ENCODE measurements at places on chromosomes 7 and 10.

DNA sequence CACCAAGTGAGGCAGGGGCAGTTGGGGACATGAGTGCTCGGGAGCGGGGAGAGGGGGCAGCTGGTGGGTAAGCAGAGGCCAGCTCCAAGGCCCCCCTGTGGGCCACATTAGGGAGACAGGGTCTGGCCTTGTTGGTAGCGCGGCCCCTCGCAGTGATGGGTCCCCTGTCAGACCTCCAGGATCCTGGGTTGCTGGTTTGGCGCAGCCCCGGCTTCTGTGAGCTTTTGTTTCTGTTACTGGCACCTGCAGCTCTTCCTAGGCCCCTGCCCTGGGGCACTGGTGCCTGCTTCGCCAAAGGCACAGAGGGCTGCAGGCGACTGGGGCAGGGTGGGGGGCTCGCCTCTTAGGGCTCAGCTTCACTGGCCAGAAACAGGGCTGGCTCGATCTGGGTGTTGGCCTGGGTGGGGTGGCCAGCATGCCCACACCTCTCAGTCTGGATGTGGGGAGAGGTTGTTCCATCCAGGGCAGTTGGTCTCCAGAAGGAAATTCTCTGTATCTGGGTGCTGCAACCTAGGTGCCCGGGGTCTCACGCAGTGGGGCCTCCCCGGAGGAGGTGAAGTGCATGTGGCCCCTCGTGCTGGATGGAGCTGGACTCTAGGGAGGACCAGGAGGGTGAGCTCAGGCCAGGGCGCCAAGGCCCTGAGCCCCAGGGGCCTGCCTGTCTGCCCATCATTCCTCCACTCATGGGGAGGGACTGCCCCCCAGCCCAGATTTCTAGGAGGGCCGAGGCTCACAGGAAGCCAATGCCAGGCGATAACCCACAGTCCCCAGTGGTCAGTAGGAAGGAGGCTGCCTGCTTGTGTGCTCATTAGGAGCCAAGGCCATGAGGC is 138.6 kb downstream of the LHPP start:
- DNase-seq, result no peak

- DNase-seq, result no peak
Observed at GRCh38 chr10:50593523-50594376, 30.0 kb downstream of the SGMS1 start.

DNA sequence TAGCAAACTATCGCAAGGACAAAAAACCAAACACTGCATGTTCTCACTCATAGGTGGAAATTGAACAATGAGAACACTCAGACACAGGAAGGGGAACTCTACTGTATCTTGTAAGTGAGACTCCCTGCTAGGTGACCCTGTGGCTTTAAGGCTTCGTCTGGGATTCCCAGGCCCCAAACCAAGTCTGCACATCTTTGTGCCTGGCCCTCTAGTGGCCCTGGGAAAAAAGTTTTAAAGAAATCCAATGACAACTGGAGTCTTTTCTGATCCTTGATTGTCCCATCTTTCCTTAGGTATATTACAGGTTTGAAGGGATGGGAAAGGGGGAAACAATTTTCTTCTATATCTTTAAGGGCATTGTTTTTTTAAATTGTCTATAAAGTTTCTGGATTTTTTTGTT is 10.6 kb upstream of the LIPM start:
- DNase-seq, result no peak

- no peak for DNase-seq
Observed at GRCh38 chr10:33237736-33238624, 96.5 kb downstream of the NRP1 start.

DNA sequence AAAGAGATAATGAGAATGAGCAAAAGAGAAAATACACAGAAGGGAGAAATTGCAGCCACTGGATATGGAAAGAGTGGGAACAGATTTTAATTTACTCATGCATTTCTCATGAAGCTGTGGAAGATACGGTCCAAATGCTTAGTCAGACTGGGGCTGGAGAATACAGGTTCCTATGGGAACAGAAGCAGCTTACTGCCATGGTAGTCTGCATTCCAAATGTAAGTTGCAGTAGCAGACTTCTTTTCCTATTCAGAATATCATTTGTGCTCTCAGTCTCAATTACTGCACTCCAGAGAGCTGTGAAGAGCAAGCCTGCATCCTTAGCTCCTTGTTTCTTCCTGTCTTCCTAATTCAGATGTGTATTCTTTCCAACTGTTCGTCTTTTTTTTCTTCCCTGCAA is 190.8 kb upstream of the TMEM196 start:
- no peak for DNase-seq

DNA sequence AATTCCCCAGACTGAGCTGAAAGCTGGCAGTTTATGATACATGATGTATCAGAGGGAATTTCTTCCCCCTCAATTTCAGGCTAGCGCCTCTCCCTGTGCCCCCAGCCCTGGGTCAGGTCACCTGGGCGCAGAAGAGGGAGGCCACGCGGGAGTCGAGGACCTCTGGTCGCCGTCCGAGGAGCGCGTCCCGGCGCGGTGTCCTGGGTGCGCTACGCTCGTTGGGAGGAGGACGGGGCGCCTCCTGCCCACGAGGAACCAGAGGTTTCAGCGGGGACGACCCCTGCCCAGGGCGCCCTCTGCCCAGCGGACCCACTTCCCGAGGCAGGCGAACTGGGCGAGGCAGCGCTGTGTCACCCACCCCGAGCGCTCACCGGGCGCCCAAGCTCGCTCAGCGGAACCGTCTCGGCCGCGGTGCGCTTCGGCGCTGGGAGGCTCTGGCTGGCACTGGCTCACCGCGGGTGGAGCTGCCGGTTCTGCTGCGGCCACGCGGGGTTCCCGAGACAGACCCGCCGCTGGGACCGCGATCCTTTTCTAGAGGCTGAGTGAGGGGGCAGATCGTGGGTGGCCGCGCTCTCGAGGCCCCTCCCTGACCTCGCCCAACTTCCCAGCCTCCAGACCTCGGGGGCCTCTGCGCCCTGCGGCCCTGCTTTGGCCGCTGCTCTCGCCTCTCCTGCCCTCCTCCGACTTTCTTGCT is at the start of gene FAM237B:
Gene FAM237B (minus strand): TSS at position 504 of the 694 bp plus-strand sequence. CDS start 1,556 bp downstream, outside the sequence.
- no peak for DNase-seq

- DNase-seq, result no peak
Observed at GRCh38 chr10:45505311-45505710, 131.3 kb downstream of the ALOX5 start.

DNA sequence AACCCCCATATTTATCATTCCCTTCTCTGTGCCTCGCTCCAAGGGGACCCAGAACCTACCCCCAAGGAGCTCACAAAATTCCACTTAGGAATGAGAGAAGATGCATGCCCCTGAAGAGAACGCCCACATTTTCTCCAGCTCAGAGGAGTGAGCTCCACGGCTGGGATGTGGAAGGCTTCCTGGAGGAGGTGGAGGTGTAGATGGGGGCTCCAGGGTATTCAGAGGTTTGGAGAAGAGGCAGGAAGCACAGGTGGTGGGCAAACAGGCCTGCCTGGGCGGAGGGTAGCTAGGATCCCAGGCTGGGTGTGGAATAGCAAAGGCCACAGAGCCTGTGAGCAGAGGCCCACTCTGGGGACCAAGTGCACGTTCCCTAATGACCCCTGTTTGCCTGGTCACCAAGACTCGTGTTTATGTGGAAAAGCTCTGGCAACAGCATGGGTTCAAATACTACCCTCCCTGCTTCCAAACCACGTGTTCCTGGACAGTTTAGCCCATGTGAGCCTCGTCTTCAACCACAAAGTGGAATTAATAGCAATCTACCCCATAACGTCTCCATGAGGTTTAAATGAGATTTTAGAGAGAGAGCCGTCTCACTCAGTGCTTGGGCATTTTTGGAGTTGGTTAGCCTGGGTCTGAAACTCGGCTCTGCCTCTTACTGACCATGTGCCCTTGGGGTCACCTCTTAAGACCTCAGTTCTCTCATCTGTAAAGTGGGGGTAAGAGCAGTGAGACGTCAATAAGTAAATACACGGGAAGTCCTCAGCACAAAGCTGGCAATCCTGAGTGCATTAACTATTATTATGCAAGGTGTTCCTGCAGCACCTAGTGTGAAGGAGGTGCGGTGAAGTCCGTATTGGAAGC is 24.7 kb downstream of the UNC5B start:
- DNase-seq, result no peak

- no peak for DNase-seq
Observed at GRCh38 chr10:33652870-33653269, 318.4 kb upstream of the NRP1 start.

DNA sequence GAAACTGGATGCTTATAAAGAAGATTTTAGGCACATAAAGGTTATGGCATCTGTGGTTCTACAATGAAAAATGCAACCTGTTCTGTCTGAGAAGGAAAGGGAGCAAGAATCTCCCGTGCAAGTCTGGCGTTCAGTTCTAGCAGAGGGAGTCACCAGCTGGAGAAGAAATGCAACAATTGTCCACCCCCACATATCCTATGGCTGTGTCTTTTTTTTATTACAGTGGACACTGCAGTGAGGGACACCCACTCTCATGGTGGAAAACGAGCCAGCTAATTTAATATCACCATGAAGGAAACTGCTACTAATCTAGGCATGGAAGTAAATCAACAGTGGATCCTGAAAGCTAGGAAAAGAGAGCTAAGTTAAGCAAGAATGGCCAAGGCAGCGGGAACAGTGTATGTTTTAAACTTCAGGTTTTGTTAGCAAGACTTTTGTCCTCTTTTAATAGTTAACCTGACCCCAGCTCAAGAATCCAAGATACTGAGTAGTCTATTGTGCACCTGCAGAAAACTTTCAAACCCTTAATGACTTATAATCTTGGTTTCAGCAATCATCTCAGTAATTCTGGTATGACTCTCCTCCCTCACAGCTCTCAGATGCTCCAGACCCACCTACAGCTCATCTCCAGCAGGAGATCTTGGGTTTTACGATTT is 149.3 kb downstream of the FGFR2 start:
- no peak for DNase-seq

GRCh38 chr10:93871671-93872204 is 22.0 kb upstream of the SLC35G1 start:
- DNase-seq, result no peak

- DNase-seq, result no peak
Observed at GRCh38 chr10:62681211-62681940, 123.1 kb upstream of the ADO start.

DNA sequence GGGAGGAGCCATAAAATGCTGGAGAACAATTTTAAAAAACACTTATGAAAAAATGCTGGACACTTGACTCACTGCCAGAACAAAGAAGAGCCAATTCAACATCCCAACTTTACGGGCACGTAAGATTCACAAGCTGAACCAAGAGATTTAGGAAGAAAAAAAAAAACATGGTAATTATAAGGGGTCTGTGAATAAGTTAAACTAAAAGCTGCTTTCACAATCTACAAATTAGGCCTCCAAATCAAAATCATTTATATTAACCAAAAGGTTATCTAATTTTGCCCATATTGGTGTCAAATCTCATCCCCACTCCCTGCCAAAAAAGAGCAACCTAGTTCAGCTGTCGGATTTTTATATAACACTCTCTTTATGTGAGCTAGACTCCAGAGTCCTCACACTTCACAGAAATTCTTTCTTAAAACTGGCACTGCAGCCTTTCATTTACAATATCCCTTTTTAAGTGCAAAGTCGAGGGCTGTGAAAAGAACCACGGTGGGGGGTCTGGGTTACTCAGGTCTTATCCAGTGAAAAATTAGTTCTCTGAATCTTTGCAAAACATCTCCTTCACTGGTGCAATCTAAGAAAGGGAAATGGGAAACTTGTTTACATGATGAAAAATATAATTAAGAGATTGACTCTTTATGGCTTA is 30.4 kb upstream of the DGKI start:
- DNase-seq, result no peak

- DNase-seq, result no peak
Observed at GRCh38 chr10:1057106-1057657, 997 bp downstream of the WDR37 start.

GRCh38 chr7:107164092-107164491 is 4.7 kb upstream of the HBP1 start:
- no peak for DNase-seq

- DNase-seq, result no peak
Observed at GRCh38 chr10:15166325-15166724, 2.2 kb downstream of the NMT2 start.

- no peak for DNase-seq
Observed at GRCh38 chr10:49298983-49299815, at the start of gene C10orf71. Gene C10orf71, plus strand, starts transcription at chr10:49299170. Its CDS starts 23,376 bp downstream, at chr10:49322546.

- no peak for DNase-seq
Observed at GRCh38 chr7:42069590-42069989, 167.4 kb downstream of the GLI3 start.

DNA sequence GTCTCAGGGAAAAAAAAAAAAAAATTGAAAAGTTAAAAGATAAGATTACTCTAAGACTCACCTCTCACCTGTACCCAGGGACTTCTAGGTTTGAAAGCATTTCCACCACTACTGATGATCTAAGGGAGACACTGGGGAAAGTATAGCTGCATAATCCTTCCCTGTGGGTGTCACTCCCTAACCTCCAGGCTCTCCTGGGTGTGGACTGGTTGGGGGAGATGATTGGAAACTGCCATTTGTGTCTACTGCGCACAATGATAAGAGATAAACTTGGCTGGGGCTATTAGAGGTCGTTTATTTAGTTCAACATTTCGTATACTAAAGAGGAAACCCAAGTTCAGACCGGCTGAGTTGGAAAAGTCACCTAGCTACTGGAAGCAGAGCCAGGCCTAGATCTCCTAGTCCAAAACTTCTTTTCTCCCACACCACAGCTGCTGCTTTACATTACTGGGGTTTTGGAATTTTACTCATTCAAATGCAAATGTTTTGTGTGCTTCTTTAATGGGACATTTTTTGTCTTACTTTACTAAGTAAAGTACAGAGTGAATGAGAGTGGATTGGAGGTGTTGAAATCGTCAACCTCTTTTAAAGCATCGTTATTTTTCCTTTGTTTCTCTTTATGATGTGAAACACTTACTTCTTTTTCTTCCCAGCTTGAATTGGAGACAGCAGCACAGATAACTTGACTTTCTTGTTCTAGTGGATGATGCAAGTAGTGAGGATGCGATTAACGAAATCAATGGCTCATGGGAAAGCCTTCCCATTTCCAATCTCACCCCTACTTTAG is 22.3 kb upstream of the SEC61G start:
- no peak for DNase-seq

- DNase-seq, result peak; percentile 30
Observed at GRCh38 chr7:731440-732085, 4.5 kb upstream of the PRKAR1B start.

- DNase-seq, result peak; percentile 57
Observed at GRCh38 chr10:45421221-45422097, 47.4 kb downstream of the ALOX5 start.

- no peak for DNase-seq
Observed at GRCh38 chr7:55032069-55032699, 13.4 kb downstream of the EGFR start.

DNA sequence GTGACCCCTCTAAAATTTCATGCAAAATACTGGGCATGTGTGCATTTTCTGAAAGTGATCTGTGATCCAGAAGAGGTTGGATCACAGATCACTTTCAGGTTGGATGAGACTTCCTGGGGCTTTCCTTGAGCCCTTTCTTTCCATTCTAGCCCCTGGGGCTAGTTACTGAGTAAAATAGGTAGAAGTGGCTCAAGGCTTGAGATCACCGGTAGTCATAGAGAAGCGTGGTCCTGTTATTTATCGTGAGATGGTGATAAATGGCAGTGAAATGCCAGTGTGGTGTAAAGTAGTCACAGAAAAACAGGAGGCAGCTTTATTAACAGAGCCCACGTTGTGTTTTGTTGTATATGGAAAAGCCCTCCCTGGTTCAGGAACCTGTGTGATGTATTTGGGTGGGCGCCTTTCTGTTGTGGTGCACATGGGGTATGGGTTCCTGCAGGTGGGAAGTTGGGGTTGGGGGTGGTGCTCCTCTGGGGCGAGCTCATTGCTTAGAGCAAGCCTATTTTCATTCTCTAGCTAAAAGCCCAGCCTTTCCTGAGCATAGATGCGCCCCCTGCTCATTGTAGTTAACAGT is 34.0 kb upstream of the SH2D4B start:
- no peak for DNase-seq
